Stimulated activated CD8-positive, alpha-beta memory T cell treated with anti-CD3 and anti-CD28 coated beads, Interleukin-7, amount 100 ng/mL, for 1 hour (primary cell): ENCODE measurements at places on chromosomes 6 and 20.

DNA sequence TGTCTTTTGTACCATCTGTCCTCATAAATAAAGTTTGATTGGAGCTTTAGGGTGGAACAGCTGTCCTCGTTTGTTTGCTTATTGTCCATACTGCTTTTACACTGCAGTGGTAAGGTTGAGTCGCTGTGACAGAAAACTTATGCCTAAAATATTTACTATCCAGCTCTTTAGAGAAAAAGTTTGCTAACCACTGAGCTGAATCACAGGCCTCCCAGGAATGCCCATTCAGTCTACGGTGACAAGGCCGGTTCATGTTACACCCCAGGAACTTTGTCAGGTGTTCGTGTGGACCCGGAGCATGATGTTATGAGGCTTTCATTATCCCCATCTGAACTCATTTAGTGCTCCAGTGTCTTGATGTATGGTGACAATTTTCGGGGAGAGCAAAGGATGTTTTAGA, 401.1 kb downstream of the SAMD5 start:
- no peak for DNase-seq

- DNase-seq, result no peak
Observed at GRCh38 chr20:22826306-22827230, 208.5 kb upstream of the SSTR4 start.

GRCh38 chr6:73640179-73640750, 13.5 kb downstream of the SLC17A5 start:
- DNase-seq, result no peak

DNA sequence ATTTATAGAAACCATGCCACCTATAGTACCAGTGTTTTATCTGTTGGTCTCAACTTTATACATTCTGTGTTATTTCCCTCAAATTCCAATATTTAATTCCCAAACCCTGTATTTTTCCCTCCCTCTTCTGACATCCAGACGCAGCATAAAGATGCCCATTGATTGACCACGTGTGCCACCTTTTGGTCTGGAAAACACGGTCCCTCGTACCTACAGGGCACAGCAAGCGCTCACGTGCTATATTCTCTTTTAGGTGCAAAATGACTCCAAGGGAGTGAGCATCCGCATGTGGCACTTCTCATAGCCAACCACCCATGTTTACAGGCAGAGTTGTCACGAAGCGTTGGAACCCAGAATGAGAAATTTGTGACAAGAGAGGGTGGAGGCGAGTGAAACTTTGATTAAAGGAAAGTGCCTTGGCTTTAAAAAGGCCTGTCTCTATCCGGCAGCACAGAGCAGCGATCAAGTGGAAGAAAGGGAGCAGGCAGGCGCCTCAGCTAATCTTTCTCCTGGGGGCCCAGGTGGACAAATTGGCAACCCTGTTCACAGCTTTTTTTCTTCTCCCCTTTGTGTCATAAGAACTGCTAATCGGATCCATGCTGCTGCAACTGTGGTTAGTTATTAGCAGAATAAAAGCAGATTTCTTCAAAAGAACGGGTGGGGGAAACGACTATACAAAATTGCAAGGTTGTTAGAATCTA, 225.9 kb downstream of the TMEM242 start:
- DNase-seq, result no peak

DNA sequence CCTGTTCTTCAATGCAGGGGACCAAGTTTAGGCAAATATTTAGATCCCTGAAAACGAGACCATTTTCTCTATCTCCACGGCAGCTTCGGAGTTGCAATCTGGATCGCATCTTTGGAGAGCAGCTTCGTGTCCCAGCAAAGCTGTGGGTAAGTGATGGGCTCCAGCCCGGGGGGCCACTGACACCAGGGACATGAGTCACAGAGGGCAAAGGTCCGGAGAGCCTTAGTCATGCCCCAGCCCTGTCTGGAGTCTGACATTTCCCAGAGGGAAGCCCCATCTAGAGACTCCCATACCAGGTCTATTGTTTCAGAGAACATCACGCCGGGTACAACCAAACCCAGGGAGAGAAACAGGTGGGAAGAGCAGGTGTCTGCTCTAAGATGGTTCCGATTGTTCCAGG, 95.9 kb downstream of the NFATC2 start:
- no peak for DNase-seq

DNA sequence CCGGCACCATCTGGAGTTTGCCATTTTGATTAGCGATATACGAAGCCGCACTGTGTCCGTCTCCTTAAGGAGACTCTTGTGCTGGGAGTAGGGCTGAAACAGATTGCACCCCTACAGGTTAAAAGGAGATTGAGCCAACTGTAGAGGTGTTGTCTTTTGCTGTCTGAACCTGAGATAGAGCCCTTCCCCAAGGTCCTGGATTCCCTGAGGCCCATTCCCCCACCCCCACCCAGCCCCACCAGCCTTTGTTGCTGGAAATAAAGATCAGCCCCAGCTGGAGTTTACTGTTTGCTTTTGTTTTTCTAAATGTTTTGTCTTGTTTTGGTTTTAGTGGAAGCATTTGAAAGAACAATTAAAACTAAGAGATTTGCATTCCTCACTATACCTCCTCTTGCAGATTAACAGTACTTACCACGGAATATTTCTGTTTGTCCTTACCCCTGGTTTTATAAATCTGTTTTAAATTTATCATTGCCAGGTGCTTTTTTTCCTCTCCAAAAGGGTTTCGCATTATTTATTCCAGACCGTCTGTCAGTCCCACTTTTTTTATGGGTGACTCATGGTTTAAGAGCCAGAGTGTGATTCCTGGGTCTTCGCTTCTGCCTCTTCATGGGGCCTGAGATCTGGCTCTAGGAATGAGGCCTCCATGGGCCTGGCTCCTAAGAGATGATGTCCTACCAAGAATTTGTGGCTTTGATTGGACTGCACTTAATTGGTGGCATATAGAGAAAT, 169.2 kb downstream of the DTNBP1 start:
- DNase-seq, result no peak

DNA sequence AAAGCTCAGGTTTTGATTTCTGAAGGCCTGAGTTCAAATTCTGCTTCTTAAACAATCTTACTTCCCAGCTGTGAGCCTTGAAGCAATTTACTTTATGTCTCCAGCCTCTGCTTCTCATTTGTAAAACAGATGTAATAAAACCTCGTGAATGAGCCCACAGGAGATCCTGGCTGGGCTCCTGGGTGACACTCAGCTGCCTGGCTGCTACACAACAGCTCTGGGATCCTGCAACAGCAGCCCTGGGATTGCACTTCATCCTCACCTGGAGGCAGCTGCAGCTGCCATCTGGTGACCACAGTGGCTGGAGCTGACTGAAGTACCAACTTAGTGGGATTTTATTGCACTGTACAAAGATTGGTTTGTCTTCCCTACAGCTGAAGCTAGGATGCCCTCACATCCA, 98.6 kb downstream of the NDUFAF5 start:
- no peak for DNase-seq
